ENCODE measurements at places on chromosomes 2 and 18.

GRCh38 chr2:2831633-2832032 lies 500.6 kb upstream of the MYT1L start:
- no peak for DNase-seq

- DNase-seq: no peak
Measured at GRCh38 chr18:43175257-43175656, 59.8 kb upstream of the RIT2 start.

DNA sequence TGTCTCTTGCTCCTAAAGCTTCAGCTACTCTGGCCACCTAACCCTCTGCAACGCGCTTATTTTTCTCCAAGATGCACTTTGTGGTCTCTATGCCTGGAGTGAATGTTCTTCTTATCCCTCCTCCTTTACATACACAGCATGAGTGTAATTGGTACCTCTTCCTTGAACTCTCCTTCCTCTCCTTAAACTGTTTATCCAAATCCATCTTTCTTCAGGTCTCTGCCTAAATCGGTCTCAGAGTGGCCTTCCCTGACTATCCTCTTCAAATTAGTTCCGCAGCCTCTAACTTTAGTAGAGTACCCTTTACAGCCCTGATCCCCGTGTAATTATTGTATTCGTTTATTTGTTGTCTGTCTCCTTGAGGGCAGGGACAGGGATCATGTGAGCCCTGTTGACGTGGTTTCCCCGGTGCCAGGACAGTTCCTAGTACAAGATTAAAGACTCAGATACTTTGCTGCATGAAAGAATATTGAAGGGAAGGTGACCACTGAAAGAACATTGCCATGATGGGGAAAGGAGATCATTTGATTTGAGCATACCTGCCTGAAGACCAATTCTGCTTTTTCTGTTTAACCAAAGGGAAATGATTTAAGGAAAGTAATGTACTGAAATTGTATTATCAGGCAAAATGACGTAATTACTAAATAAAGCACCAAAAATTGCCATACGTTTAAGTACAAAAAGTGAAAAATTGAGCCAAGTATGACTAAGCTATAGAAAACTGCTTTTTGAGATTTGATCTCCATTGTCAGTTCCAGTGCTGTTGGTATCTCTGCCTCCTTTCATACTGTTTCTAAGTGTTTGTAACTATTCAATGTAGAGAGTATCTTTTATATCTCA lies 1.2 kb downstream of the CNOT9 start:
- DNase-seq: no peak

DNA sequence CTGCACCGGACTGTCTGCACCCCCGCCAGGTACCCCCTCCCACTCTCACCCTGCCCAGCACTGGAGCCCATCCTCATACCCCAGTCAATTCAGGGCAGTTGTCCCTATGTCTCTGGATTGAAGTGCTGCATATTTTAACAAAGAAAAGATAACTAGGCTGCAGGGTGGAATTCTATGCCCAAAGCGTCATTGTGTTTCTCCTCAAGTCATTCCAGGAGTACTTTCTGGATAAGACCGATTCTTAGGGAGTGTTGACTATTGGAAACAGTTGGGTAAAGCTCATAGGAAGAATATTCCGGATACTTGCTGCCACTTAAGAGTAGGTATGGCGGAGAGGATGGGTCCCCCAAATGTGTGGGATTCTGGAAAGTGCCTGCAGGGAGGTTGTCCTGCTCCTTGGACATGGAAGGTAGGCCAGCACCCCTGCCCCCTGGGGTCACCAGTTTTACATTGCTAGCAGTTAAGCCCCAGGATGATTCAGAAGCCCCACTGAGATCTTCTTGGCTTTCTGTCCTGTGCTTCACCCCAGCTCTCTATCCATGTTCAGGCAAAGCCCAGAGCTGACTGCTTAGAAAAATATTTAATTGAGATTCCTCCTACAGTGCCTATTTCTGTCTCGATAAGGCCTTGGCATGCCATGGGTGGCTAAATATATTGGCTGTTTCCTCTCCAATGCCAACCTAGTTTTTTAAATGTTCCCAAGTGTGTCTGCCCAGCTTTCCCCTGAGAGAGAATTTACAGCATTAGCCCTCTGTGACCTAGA lies 48.2 kb downstream of the RPL37A start:
- DNase-seq: no peak

- no peak for DNase-seq
Measured at GRCh38 chr2:231985823-231986261, 24.3 kb downstream of the DIS3L2 start.

GRCh38 chr2:55519938-55520885 lies 694 bp downstream of the CFAP36 start:
- DNase-seq: peak; percentile 12

- DNase-seq: no peak
Measured at GRCh38 chr2:26720322-26721114, 28.0 kb downstream of the KCNK3 start.

DNA sequence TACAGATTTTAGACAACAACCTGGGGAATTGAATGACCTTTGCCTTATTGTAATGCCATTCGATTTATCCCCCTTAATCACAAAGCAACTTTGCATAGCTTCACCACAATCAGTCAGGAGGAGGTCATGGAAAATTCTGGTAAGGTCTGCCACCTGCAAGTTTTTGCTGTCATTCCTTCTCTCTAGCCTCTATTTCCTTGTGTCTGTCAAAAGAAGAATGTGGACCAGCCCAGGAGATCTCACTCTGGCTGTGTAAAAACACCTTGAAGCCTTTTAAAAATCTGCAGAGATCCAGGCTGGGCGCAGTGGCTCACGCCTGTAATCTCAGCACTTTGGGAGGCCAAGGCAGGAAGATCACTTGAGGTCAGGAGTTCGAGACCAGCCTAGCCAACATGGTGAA lies 74.1 kb upstream of the BZW1 start:
- DNase-seq: no peak

GRCh38 chr2:157307021-157307420 lies 18.6 kb downstream of the ERMN start:
- no peak for DNase-seq

DNA sequence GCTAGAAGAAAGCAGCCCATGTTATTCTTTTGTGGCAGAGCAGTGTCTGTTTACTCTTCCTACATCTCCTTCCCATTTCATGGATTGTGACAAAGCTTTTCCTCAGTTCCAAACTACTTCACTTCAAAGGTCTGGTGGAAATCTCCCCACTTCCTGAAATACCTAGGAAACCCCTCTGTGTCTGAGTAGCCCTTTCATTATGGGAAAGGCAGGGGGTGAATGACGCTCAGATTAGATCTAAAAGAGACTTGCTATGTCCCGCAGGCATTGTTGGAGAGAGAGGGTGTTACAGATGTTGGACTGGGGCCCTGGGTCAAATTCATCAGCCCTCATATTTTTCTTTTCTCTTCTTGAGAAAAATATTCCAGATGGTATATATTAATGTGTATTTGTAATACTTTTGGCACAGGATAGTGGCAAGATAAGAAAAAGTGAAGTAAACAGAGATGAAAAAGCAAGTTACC lies 675.0 kb downstream of the IRS1 start:
- DNase-seq: no peak

DNA sequence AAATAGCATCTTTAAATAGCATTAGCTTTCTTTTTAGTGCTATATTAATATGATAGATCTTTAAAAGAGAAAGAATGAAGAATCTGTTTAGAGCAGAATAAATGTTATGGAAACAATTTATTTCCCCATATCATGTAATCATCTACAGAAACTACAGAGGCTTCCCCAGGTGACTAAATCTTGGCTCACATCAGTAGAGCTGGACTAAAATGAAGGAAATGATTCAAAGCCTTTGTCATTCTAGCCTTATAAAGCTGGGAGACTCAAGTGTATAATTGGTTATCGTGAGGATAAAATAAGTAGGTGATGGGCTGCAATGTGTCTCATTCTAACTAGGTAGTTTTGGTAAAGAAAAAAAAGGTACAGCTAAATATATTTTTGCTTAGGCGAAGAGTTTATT lies 83.2 kb upstream of the UNC80 start:
- DNase-seq: no peak

DNA sequence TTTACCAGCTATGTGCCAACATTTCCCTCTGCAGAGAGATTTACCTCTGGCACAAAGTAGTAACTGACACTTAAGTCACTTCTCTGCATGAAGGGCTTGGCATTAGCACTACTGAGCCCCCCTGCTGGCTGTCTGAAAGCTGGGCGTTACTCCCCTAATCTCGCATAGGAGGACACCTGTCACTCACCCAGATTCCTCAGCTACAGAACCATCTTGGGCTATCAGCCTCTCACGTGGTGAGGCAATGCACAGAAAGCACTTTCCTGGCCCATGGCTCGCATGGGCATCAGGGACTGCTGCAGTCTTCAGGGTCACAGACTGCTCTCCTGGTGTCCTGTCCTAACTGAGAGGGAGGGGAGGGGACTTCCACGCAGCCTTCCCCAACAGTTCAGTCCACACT lies 12.0 kb downstream of the SERPINE2 start:
- no peak for DNase-seq

DNA sequence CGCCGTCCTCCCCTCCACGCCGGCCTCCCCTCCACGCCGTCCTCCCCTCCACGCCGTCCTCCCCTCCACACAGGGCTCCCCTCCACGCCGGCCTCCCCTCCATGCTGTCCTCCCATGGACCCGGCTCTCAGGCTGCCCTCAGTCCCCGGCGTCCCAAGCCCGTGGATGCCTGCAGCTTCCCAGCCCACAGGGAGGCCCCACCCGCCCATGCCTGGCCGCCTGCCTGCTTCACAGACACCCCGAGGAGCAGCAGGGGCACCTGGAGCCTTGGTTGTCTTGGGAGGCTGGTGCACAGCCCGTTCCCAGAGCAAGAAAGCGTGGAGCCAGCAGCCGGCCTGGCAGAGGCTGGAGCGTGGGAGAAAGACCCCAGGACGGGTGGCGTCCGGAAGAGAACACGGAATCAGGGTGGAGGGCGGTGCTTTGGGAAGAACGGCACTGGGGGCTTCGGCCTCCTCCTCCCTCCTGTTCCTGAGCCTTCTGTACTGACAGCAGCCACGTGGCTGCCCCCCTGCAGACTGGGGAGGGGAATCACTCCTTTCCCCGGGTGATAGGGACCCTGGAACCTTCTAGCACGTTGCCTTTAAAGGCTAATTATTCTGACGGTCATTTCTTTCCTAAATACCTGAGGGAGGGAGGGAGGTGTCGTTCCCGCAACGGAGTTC lies 26.2 kb upstream of the KCNG2 start:
- no peak for DNase-seq

DNA sequence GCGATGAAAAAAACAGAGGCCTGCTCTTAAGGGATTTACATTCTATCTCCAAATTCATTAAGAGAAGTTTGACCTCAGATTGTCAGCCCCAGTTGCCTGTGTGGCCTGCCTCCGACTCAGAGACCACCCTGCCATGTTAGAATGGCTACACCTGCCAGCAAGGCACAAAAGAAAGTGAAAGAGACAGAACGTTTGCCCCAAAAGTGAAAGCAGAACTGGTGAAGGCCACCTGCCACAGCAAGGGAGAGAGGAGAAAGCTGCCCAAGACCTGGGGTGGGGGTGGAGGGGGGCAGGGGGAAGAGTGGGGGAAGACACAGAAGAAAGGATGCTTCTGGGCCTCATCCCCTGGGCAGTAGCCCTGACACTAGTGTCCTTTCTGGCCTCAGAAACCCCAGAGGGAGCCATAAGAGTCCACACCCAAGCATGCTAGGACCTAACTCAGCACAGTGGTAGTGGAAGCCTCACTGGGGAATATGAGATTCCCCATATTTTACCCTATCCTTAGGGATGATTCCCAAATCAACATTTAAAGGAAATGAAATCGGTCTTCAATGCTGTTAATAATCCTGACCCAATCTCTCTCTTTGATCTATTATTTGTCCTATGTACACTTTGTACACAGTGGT lies 389.7 kb downstream of the TXNL1 start:
- DNase-seq: no peak

DNA sequence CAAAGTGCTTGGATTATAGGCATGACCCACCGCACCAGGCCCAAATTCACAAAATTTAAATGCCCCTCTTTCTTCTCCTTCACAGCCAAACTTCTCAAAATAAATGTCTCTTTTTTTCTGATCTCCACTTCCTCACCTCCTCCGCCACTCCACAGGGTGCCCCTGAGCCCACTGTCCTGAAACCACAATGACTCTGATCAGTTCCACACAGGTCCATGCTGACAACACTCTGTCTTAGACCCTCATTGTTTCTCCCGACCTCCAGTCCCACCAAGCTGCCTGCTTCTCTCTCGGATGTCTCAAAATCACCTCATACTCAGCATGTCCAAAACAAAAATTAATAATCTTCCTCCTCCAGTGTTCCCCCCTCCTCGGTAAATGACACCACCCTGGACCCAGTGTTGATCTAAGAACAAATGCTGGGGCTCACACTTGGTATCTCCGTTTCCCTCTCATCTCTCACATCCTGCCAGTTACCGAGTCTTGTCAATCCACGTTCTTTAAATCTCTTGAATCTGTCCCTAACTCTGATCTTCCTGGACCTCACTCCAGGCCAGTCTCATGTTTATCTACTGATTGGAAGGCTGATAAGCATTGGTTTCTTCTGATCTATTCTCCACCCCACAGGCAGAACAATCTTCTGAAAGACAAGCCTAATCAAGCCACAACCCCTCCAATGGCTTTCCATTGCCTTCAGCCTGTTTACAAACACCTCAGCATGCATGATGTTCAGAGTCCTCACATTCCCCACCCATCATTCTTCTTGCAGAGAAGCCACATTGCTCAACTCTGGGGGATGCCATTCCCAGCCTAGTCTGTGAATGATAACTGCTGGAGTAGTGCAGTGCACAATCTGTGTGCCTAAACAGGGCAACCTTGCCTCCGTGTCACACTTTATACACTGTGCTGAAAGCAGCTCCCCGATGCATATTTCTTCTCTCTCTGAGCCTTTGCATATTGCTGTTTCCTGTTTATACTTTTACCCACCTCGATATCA lies 12.4 kb upstream of the ANKRD44 start:
- no peak for DNase-seq

- DNase-seq: no peak
Measured at GRCh38 chr18:4721545-4721944, 266.4 kb upstream of the DLGAP1 start.

DNA sequence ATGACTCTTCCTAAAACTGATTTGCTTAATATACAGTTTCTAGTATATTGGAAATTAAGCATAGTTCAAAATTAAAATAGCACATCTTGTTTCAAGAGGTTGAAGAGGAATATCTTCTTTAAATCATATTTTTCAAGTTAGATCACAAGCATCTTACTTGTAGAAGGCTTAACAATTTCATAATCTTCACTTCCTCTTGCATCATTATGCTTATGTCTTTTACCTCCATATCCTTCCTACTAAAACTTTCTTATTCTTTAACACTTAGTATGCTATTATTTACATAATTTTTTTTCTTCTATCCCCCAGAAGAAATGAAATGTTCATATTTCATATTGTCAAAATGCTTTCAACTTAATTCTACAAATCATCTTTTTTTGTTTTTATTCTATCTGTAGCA lies 1354.9 kb upstream of the TMEFF2 start:
- DNase-seq: no peak

DNA sequence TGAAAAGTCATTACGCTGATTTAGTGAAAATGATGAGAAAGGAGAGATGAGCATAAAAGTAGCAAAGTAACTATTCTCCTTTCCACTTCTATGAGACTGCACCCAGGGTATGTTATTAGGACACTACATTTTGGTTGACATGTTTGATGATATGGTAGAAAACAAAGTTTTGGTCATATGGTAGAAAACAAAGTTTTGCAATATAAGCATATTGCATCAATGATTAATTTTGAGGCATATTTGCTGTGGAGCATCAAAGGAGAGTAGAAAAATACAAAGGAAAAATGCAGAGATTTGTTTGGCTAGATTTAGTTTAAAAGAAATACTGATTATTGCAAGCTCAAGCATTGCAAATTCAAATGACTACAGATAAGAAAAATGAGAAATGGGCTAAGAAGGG lies 182.1 kb downstream of the KCNH7 start:
- no peak for DNase-seq

Measured in activated CD8-positive, alpha-beta memory T cell treated with anti-CD3 and anti-CD28 coated beads for 48 hours (primary cell).